Activated T-helper 1 cell treated with anti-CD3 and anti-CD28 coated beads, Interleukin-2, amount 50 U/mL, for 16 hours (primary cell): ENCODE measurements at places on chromosomes 3 and 15.

GRCh38 chr3:23198801-23199200 is 4.3 kb upstream of the UBE2E2 start:
- no peak for DNase-seq

DNA sequence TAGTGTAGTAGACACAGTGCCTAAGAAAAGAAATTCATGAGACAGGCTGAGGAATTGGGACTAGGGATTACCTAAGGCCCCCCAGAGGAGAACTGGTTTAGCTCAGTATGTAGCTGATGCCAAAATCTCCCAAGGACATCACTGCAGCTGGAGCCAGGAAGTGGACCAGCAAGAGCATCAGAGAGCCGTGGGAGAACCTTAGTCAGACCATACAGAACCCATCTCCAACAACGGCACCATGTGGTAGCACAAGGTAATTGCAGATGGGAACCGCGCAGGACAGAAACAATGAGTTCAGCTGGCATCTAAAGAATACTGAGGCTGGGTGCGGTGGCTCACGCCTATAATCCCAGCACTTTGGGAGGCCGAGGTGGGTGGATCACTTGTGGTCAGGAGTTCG is 81.7 kb downstream of the WNT5A start:
- DNase-seq: no peak

DNA sequence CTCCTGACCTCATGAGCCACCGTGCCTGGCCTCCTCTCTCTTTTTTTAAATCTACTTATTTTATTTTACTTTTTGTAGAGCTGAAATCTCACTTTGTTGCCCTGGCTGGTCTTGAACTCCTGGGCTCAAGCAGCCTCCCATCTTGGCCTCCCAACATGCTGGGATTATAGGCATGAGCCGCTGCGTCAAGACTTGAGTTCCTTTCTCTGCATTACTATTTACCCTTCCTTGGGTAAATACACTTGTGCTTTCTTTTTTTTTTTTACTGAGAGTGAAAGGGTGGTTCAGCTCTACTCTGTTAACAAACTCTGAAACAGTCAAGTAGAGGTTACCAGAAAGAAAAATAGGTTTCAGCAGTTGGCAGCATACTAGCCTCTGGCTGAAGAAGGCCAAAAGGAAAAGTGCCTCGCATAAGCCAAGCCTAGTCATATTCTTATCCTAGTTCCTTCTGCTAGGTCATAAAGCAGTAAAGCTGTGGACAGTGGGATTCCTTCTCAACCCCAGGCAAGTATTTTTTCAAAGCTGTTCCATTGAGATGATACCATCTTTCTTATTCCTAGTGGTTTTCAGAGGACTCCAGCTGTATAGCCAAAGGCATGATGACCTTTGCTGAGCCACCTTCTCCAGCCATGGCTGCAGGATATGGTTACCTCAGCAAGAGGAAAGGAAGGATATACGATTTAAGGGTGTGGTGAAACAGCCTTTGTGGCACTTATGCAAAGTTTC is 135.1 kb downstream of the RBPMS2 start:
- DNase-seq: no peak

- no peak for DNase-seq
Measured at GRCh38 chr3:52705438-52705687, 228 bp downstream of the GLT8D1 start.

- no peak for DNase-seq
Measured at GRCh38 chr15:35696767-35697231, 150.8 kb upstream of the DPH6 start.

DNA sequence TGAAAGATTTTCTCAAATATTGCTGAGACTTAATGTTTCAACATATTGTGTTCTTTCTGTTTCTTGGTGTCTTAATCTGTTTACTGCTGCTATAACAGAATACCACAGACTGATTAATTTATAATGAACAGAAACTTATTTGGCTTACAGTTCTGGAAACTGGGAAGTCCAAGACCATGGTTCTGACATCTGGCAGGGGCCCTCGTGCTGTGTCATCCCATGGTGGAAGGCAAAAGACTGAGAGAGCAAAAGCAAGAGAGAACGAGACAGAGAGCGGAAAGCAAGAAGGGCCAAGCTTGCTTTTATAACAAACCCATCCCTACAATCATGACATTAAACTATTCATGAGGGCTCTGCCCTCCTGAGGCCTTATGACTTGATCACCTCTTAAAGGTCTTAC is 88.7 kb downstream of the ARNT2 start:
- no peak for DNase-seq

- DNase-seq: peak; percentile 6
Measured at GRCh38 chr3:27533718-27534573, 49.8 kb upstream of the SLC4A7 start.

DNA sequence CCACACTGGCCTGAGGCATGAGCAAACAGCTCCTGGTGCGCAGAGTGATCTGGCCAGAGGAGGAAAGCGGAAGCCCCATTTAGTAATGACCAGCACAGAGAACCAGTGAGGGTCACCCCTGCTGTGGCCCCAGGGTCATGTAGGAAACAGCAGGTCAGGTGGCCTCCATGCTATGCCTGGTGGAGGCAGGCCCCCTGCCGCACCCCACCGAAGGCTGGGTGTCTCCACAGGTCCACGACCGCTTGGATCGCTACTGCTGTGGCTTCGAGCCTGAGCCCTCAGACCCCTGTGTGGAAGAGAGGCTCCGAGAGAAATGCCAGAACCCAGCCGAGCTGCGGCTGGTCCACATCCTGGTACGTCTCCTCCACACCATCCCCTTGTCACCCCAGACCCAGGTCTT is 52.6 kb downstream of the POMGNT2 start:
- no peak for DNase-seq

DNA sequence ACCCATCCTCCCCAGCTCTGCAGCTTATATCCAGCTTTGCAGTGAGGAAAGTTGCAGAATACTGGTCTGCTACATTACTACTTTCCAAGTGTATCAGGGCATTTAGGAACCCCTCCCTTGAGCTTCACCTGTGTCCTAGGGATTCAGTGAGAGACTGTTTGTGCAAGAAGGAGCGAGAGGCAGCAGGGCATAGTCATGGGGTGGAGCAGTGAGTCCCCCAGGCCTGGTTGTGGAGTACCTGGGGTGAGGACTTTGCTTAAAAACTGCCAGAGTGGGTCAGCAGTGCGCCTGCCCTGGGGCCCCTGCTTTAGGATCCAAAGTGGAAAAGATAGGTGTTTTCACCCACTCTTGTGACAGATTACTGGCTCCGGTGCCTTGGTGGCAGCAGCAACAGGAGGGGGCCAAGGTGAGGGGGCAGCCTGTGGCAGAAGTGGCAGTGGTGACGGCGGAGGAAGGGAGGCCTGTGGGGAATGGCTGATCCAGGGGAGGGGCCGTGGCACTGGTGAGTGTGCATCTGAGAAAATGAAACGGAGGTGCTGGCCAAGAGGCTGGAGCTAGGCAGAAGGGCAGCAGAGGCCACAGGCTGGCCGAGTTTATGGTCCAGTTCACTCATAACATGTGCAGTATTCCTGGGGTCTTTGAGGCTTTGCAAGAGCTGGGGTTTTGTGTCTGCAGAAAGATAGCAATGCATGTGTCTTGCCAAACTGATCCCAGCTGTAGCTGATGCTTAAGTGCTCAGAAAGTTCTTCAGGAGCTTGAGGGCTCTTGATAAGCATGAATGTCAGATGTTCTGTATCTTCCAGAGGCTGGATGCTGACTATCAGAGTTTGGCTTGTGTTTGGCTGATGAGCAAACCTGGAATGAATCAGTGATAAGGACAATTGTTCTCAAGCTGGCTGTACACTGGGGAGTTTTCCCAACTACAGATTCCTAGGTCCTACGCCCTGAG is 43.4 kb downstream of the GOLGA6A start:
- no peak for DNase-seq

DNA sequence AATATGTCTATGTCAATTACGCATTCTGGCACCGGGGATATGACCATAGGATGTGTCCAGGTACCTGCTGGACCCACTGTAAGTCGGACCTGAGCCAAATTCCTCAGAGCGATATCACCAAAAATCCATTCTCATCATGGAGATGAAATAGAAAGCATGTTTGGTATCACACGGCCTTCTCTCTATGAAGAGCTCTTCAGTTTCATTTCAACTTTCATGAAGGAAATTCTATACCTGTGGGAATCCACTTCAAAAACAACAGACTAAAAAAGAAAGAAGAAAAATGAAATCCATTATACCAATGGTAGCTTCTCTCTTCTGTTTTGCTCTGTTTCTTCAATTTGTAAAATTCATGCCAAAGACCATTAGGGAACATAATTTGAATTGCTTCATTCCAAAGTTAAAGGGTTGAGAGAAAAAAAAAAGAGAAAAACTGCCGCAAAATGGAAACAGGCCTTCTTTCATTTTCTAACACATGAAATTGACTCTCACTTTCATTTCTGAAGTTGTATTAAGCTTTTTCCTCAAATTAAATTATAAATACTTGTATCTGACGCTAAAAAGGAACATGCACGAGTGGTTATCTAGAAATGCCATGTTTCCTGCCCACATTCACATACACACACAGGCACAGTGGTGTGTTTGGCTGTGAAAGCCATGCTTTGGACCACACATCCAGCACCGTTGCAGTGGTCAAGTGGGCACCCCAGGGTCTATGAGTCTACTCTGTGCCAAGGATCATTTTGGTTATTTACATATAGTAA is 46.9 kb upstream of the DIPK2A start:
- DNase-seq: no peak

- no peak for DNase-seq
Measured at GRCh38 chr3:148232389-148232788, 465.3 kb upstream of the AGTR1 start.

DNA sequence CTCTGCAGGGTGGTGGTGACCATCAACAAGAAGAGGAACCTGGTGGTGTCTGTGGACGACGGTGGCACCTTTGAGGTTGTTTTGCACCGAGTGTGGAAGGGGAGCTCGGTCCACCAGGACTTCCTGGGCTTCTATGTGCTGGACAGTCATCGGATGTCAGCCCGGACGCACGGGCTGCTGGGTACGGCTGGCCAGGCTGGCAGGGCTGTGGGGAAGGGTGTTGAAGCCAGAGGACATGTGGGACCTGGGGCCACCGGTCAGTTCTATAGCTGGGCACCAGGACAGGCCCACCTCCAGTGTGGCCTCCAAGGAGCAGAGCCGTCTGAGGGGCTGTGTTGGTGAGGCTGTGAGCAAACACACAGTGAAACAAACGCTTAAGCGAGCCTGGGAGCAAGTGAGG is 3.9 kb upstream of the ITIH3 start:
- DNase-seq: no peak

GRCh38 chr3:38043486-38043885 is 4.5 kb downstream of the DLEC1 start:
- no peak for DNase-seq

- DNase-seq: peak; percentile 54
Measured at GRCh38 chr3:141876891-141877621, 613 bp downstream of the ATP1B3 start.

- no peak for DNase-seq
Measured at GRCh38 chr15:72685301-72685924, 569 bp downstream of the HIGD2B start.

DNA sequence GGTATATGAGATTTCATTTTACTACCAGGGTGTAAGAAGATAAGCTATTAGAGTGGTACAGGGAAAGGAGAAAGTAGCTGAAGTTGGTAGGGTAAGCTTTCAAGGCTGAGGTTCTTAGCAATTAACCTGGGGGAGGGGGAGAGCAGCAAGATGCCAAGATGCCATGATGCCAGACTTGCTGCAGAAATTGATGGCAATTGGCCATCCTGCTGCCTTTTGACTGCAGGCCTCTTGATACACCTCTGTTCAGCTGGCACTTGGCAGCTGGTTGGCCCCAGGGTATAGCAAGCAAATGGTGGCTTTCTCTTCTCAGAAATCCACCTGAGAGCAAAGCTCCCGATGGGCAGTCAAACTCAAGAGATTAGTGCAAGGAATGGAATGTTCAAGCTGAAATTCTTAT is 21.4 kb upstream of the DPH6 start:
- DNase-seq: no peak

- DNase-seq: no peak
Measured at GRCh38 chr3:103609472-103609871, 1174.7 kb downstream of the ZPLD1 start.

- DNase-seq: no peak
Measured at GRCh38 chr3:65996589-65996988, 42.1 kb downstream of the MAGI1 start.

- no peak for DNase-seq
Measured at GRCh38 chr3:9250236-9250635, 790 bp upstream of the SRGAP3 start.

- no peak for DNase-seq
Measured at GRCh38 chr3:177465257-177465642, 268.0 kb upstream of the TBL1XR1 start.

DNA sequence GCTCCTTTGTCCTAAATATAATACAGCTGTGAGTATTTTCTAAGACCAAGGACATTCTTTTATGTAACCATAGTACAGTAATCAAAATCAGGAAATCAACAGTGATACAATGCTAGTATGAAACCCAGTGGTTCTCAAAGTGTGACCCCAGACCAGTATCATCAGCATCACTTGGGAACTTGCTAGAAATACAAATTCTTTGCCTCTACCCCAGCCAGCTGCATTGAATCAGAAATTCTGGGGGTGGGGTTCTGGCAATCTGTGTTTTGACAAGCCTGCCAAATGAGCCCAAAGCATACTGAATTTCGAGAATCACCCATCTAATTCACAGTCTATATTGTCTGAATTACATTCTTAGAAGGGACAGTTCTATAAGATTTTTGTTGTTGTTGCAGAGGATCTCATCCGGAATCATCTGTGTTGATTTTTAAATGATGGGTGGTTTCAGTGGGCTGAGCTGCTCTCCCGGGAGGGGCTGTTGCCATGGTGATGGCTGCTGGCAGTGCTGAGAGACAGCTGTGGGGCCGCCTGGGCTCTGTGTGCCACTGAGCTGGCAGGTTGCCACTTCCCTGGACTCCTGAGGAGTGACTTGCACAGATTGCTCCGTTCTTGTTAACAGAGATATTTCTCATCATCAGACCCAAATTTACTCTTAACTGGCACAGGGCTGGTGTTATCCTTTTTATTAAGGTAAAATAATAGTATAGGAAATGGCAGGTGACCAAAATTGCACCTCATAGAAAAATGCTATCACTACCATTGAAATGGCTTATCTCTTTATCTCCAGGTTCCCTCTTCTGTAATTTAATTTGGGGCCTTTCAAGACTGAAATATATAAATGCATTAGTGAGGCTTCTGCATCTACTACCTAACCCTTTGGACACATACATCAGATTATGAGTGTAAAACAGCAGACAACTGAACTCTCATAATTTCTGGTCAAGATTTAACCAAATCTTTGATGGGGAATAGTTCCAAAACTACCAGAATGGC is 56.5 kb downstream of the NEK11 start:
- no peak for DNase-seq

DNA sequence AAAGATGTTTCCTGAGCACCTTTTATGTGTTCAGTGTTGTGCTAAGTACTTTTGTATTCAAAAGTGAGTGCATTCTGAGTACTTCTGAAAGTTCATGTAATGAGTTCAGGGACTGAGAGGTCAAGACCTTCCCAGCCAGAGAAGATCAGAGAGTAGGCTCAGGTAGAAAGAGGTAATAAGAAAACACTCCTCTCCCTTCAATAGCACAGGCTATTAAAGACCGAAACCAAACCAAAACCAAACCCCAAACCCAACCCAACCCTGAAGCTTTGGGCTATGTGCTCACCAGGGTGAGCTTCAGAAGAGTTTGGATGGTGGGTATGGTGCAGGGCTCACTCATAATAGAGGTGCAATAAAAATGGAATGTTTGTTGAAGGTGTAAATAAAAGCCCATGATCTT is 76.7 kb upstream of the FAM3D start:
- no peak for DNase-seq
